ENCODE measurements at places on chromosomes 2 and 18.

GRCh38 chr2:235086481-235087184, 134.8 kb downstream of the SH3BP4 start:
- no peak for DNase-seq

GRCh38 chr2:195871326-195871725, 197.3 kb downstream of the DNAH7 start:
- no peak for DNase-seq

DNA sequence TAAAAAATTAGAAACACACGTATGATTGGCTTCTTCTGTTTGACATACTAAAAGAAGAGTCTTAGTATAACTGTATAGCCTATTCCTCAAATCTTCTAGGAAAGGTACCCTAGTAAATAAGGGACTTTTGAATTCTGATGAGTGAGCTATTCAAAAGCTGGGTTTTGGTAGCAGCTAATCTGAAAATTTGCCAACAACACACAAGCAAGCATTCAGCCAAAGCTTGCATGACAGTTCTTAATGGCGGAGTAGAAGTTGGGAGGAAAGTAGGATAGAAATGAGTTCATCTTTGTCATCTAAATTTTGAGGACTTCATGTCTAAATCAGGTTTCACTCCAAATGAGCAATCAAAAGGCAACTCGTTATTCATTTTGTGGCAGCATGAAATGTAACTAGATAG, 813.0 kb downstream of the MBD2 start:
- no peak for DNase-seq

DNA sequence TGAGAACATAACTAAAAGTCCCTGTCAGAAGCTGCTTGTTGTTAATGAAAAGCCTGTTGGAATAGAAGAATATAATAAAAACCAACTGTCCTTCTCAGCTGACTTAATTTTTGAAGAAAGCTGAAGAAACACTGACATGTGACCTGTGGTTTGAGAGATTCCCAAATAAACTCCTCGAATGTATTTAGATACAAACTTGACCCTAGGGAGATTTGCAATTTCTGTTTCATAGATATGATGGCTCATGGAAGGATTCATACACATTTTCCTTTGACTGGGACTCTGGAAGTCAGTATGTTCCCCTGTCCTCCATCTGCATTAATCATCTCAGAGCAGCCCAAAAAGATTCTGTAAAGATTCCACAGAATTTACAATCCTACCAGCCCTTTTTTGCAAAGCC, 195.1 kb downstream of the TMEM247 start:
- DNase-seq: no peak

GRCh38 chr18:22946217-22946616, 13.1 kb downstream of the RBBP8 start:
- no peak for DNase-seq

DNA sequence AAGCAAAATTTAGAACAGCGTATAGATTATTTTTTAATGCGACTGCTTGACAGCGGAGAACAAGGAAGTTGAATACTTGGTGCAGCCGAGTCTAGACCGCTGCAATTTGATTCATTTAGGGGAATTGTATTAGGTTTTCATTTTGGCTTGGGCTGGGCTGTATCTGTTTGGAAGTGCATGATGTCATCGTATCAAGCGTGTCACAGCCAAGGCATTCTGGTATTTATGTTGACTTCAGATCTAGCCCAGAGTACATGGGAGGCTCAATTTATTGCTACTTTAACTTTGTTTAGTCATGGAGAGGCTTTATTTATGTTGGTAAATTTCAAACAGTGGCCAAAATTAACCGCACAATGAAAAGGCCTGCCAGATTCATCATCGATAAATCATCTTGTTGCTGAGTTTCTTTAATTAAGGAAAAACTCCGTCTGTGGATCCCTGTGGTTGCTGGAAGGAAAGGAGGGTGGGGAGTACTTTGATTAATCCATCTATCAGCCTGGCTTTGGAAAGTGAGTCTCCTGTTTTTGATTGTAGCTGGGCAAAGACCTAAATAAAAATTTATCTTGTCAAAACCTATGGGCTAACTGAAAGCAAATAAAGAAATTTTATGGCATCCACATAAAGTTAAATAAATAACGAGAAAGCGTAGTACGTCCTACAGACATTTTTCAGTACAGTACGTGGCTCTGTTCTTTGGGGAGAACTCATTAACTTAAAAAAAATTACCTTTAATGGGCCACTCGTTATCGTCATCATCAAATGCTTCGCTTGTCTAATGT, 230.4 kb upstream of the SPRED2 start:
- DNase-seq: no peak

GRCh38 chr2:176088048-176088936, 4.2 kb upstream of the HOXD13 start:
- DNase-seq: no peak

- DNase-seq: no peak
These were observed 222.0 kb upstream of the RAB6C start for GRCh38 chr2:129757366-129757914.

- no peak for DNase-seq
These were observed 12.2 kb downstream of the KANSL3 start for GRCh38 chr2:96625571-96626552.

DNA sequence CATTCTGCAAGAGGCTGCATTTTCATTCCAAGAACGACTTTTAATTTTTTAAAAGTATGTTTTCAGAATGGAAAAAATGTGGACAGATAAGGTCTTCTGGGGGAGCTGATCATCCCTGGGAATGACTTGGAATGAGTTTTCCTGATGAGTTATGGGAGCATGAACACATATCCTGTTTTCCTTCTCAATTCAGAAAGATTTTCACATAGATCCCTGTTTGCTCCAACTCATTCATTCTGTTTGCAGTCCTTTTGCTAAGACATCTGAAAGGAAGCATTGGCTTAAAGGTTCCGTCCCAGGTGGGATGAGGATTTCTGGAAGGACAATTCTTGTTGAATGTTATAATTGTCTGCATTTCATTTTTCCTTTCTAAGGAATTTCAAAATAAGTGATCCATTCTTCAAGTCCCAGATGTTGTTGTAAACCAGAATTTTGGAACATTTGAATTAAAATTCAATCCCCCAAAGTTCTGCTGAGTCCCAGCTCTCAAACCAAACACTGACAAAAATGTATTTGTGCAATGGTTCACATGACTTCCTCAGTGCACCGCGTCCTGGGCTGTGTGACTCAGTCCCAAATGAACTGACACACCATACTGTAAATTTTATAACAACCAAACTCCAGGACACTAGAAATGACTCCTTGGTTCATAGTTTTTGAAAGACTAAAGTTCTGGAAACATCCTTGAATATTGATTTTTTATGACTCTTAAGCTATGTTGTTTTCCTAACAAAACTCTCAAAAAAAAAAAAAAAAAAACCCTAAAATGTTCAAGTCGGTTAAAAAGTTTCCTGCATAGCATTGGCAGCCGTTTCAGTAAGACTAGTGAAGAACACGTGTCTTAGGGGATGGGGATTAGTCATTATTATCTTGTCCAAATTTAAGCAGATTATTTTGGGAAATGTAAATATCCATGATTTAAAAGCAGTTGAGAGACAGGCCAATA, 281.8 kb upstream of the TCF4 start:
- no peak for DNase-seq

DNA sequence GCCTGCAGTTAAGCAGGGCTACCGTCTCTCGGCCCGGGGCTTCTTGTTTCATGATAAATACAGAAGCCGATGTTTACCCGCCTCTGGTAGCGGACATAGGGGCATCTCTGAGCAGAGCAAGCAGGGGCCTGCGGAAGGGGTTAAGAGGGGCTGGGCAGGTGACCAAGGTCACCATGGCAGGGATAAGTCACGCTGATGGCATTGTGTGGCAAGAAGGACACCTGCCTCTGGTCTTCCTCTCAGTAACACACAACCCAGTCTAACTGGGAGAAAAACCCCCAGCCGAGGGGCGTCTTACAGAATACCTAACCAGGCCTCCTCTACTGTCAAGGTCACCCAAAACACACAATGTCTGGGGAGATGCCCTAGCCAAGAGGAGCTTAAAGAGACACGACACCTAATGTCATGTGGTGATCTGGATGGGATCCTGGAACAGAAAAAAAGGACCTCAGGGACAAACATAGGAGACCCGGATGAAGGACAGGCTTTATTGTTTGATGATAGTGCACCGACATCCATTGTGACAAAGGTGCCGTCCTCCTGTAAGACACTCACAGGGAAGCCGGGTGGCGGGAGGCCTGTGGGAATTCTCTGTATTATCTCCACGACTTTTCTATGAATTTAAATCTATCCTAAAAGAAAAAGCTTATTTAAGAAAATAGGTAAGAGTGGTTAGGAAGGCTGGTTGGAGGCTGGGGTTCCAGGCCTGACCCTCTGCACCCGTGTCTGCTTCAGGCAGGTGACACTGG, 24.8 kb downstream of the SH3BP4 start:
- DNase-seq: no peak

DNA sequence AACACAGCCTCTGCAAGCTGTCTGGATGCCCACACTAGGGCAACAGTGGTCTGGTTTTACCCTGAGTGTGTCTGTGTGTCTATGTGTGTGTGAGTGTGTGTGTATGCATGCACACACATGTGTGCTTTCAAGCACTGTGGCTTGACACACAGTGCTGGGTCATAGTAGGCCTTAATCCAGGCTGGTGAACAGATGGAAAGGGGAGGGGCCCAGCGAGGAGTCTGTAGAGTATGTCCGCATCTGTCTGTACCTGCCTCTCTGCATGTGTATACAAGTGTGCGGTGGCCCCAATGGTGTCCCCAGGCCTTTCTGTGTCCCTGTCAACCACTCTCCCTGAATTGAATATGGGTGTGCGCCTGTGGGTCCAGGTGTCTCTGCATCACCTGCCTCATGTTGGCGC, 9.3 kb upstream of the KCNIP3 start:
- DNase-seq: no peak

GRCh38 chr18:7190547-7191156, 40.2 kb upstream of the LRRC30 start:
- no peak for DNase-seq

- no peak for DNase-seq
These were observed 1.3 kb downstream of the INPP4A start for GRCh38 chr2:98445683-98446581.

DNA sequence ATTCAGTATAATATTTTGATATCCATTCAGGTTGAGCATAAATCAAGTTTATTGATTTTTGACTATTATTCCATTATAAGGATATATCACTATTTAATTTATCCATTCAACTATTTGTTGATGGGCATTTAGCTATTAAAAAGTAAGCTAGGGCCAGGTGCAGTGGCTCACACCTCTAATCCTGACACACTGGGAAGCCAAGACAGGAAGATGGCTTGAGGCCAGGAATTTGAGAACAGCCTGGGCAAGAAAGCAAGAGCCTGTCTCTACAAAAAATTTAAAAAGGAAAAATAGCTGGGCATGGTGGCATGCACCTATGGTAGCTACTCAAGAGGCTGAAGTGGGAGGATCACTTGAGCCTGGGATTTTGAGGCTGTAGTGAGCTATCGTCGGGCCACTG, 183.5 kb downstream of the HNMT start:
- DNase-seq: no peak

GRCh38 chr2:216765761-216766262, 70.5 kb upstream of the IGFBP5 start:
- DNase-seq: no peak

DNA sequence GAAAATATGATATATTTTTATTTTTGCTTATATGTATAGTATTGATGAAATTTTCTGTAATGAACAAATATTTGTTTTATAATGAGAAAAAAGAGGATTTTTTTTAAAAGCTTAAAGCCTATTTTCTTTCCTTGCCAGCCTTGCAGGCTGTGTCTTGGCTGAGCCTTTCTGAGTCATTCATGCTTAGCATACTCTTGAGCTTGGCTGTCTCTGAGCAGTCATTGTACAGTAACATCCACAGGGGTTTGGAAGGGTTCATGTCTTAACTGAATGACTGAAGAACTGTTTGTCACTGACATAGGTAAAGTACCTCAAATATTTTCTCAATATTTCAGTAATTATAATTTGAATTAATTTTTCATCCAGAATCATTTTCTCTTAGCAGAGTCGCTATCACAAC, 49.3 kb downstream of the GPR39 start:
- DNase-seq: no peak

GRCh38 chr2:102606353-102606752, 13.0 kb upstream of the SLC9A2 start:
- DNase-seq: no peak

DNA sequence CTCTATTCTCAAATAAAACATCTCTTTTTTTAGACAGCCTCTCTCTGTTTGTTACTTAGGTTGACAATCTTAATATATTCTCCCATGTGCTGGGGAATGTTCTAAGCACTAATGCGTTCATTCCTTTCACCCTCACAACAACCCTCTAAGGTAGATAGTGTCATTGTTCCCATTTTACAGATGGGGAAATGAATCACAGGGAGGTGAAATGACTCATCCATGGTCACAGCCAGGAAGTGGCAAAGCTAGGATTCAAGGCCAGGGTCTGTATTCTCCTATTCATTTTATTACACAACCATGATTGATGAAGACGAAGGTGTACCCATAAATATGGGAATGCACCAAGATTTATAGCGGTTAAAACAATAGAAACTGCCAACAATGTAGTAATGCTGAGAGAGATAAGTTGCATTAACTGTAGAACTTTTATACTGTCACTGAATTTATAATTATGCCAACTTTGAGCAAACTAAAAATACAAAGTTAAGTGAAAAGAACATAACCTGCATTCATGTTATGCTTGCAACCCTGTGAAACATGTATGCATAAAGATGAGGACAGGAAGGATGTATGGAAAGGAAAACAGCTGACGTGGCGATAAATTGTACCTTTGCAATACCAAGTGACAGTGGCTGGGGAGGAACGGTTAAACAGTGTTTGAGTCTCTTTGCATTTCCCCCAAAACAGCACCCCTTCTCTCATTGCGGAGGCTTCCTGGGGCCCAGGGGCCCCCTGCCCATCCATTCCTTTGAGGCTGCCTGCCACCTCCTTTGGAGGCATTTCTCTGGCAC, 257.7 kb upstream of the AGAP1 start:
- DNase-seq: no peak

DNA sequence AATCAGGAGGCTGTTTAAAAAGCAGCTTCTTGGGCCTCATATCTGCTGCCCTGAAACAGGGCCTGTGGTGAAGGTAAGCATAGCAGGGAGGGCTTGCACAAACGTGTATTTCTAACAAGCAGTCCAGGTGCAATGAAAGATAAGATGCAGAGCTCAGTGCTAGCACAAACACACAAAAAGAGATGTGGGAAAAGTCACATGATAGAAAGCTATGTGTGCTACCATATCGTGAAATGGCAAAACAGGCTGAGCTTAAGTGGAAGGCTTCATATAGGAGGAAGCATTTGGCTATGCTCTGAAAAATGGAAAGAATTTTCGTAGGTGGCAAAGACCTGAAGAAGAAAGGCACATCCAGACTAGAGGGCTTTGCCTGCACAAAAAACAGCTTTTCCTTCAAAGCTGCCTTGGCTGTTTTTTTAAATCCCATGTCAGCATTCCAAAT, 10.2 kb downstream of the RSAD2 start:
- no peak for DNase-seq

- DNase-seq: no peak
These were observed 107.8 kb downstream of the NBEAL1 start for GRCh38 chr2:203122317-203122986.

- no peak for DNase-seq
These were observed 12.5 kb upstream of the TFPI start for GRCh38 chr2:187566712-187567111.

GRCh38 chr2:140654565-140654964, 1476.3 kb downstream of the LRP1B start:
- DNase-seq: no peak

GRCh38 chr18:48667276-48668254, 128.7 kb downstream of the CTIF start:
- DNase-seq: no peak

- DNase-seq: no peak
These were observed 281.8 kb upstream of the ZEB2 start for GRCh38 chr2:144801766-144802165.
